ENCODE measurements at places on chromosomes 1 and 21. TPM values are rescaled to one million over a fixed set of nuclear protein-coding genes. Genes with fewer than 3 reads are reported as not detected.

Gene C1QC
- total RNA-seq: not detected

Gene ETNK2
- 3.9 TPM for total RNA-seq

Gene FCN3
- total RNA-seq: not detected

Gene FCRL4
- total RNA-seq: not detected

Gene NBPF4
- total RNA-seq: 0.13 TPM

Gene ERICH3
- not detected for total RNA-seq

Gene GPR153
- 1.0 TPM for total RNA-seq

Gene ATF6
- total RNA-seq: 12.1 TPM

Gene SLAMF1
- not detected for total RNA-seq

Gene RXFP4
- not detected for total RNA-seq

Gene KRTAP25-1
- not detected for total RNA-seq

Gene SRM
- total RNA-seq: 226 TPM

Gene NBPF15
- 20.8 TPM for total RNA-seq

Gene BOLA1
- total RNA-seq: 26.1 TPM

Gene RAP1A
- total RNA-seq: 25.4 TPM

Gene SPAG17
- total RNA-seq: not detected

Gene CLCA1
- total RNA-seq: not detected

Gene RIT1
- 24.9 TPM for total RNA-seq

Gene LYPD8
- total RNA-seq: not detected

Gene SLC30A1
- total RNA-seq: 19.6 TPM

Gene ZRANB2
- total RNA-seq: 36.7 TPM

Gene YRDC
- total RNA-seq: 19.3 TPM

Gene TMEM269
- total RNA-seq: 0.40 TPM

Gene RGS16
- total RNA-seq: 0.15 TPM

Gene EVA1C
- total RNA-seq: 36.4 TPM

Gene TNNI3K
- total RNA-seq: not detected

Gene DEPDC1
- total RNA-seq: 12.2 TPM

Gene OR2T29
- total RNA-seq: not detected

Gene RNU11
- not detected for total RNA-seq

Gene NMNAT2
- total RNA-seq: 0.84 TPM

Gene ZNF124
- total RNA-seq: 4.5 TPM

Gene PLPP3
- total RNA-seq: 32.8 TPM

Gene JAM2
- total RNA-seq: not detected

Gene HEYL
- 3.1 TPM for total RNA-seq

Gene HMCN1
- total RNA-seq: 0.09 TPM

Gene KCNJ15
- total RNA-seq: 0.50 TPM
